Hematopoietic multipotent progenitor cell treated with erythropoietin and hydrocortisone succinate and interleukin-3 and kit ligand, for 15 days (in vitro differentiated cells): ENCODE measurements at places on chromosomes 2 and 18.

GRCh38 chr2:106336737-106337136 lies 131.5 kb downstream of the RGPD3 start:
- DNase-seq = no peak

- no peak for DNase-seq
These were observed at the start of gene CDC42EP3 for GRCh38 chr2:37671009-37671815. Gene CDC42EP3, minus strand, starts transcription at chr2:37671642. Its CDS starts 25,055 bp downstream, at chr2:37646587.

DNA sequence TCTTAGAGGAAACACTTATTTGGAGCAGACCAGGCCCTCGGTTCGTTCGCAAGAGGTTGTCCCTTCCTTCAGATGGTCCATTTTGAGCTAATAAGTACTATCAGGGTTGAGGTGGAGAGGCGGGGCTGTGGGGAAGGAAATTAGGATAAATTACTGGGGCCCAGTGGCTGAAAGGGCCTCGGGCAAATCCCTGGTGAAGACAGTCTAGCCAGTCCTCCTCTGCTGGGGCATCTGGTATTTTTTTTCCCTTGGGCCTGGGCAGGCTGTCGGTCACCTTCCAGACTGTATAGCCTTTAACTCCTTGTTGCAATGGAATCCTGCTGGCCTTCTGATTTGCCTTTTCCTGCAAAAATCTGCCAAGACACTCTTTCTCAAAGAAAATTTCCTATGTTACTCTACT lies 1.7 kb upstream of the MYO3B start:
- DNase-seq = no peak

GRCh38 chr2:25341011-25341727 lies 556 bp downstream of the DNMT3A start:
- DNase-seq = no peak

- DNase-seq = no peak
These were observed 16.7 kb downstream of the SS18 start for GRCh38 chr18:26073758-26074157.

GRCh38 chr2:168002021-168002553 lies 245.3 kb downstream of the STK39 start:
- no peak for DNase-seq

- no peak for DNase-seq
These were observed 32.6 kb upstream of the INSIG2 start for GRCh38 chr2:118055512-118056164.

GRCh38 chr2:200417366-200417765 lies 92.5 kb downstream of the KCTD18 start:
- DNase-seq = no peak

- no peak for DNase-seq
These were observed 99.3 kb downstream of the SPATS2L start for GRCh38 chr2:200405599-200406298.

DNA sequence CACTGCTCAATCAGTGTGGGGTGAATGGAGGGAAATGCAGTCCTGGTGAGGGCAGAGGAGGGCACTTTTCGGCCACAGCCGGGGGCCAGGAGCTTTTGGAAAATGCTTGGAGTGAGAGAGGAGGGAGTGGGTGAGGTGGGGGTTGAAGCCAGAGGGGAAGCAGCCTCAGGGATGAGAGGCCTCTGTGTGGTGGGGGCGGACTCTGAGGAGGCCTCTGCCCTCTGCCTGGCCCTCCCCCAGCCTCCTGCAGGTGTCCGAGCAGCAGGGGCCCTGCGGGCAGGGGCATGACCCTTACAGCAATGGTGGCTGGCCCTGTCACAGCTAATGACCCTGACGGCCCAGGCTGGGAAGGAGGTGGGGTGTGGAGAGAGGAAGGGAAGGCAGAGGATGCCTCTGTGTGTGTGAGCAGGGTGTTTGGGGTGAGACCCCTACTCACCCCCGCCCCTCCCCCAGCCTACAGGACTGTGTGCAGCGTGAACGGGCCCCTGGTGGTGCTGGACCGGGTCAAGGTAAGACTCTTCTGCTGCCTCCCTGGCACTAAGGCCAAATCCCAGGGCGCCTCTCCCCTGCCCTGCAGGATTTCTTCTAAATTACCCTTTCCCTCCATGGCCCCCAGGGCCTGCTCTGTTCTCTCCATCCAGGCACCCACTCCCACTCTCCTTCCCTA lies 7.6 kb downstream of the ATP6V1B1 start:
- DNase-seq = no peak

GRCh38 chr2:107743274-107743673 lies 83.4 kb upstream of the RGPD4 start:
- no peak for DNase-seq

DNA sequence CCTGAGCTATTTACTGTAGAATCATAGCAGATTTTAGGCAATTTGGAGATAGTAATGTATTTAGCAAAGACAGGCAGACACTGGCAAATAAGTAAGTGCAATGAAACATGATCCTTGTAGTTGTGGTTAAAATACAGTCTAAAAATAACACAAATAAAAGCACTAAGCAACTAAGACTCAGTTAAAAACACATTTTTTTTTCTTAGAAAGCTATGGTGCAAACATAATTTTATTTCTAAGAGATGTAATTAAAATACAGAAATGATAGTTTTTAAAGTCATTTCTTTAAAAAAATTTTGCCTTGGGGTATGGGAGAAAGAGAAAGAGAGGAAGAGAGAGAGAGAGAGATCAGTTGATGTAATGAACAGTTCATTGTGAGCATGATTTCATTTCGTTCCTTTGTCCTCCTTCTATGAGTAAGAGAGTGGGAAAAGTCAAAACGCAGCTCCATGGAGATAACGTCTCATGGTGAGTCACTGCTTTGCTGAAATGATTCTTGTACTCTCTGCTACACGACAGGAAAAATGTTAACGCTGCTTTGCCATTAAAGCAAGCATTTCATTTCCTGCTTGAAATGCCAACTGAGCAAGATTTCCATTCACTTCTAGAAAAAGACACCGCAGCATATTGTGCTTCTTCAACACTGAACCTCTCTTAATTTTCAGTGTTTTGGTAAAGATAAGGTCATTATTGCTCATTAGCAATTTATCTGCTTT lies 61.3 kb upstream of the PGAP1 start:
- DNase-seq = no peak

- no peak for DNase-seq
These were observed 67.4 kb downstream of the TXNL1 start for GRCh38 chr18:56570978-56571377.

DNA sequence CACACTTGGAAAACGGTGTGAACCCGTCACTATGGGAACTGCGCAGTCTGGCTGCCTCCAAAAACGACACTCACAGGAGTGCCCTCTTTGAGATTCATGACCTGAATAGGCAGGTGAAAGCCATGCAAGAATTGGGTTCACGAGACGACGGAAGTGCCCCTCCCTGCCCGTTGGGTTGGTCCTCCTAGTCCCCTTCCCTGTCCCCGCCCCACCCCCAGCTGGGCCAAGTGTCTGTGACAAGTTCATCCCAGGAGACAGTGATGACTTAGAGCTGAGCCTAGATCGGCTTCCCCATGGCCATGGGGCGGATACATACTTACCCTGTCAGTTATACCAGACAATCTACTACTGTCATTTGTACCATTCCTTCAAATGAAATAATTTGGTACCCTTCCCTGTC lies 1137.7 kb upstream of the CHAC2 start:
- no peak for DNase-seq

- DNase-seq = no peak
These were observed 22.3 kb upstream of the ORC2 start for GRCh38 chr2:200985799-200986198.

DNA sequence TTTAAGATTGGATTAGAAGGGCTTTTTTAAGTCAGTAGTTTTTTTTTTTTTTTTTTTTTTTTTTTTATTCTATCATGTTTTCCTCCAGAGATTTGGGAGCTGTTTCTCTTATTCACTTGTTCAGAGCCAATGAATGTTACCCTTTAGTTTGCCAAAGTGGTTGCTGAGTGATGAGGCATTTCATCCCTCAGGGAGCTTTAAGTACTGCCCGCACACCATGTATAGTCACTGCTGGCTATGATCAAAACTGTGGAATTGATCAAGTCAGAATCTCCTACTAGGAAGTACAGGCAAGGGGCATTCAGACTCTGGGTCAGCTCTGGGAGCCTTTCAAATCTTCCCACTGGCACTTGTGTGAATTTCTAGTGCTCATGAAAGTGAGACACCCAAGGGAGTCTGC lies 201.6 kb downstream of the IKZF2 start:
- no peak for DNase-seq

DNA sequence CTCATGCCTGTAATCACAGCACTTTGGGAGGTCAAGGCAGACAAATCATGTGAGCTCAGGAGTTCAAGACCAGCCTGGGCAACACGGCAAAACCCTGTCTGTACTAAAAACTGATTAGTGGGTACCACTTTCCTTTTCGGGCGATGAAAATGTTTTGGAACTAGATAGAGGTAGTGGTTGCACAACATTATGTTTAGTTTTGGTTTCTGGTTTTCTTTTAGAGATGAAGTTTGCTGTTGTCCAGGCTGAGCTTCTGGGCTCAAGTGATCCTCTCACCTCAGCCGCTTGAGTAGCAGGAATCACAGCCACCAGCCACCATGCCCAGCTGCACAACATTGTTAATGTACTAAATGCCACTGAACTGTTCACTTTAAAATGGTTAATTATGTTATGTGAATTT lies 27.6 kb downstream of the AAK1 start:
- no peak for DNase-seq
